ENCODE measurements at places on chromosomes 11 and 22.

- DNase-seq: no peak
These were observed 2241.0 kb upstream of the RAG2 start for GRCh38 chr11:38839071-38839470.

GRCh38 chr11:130711193-130711592 is 205.1 kb downstream of the SNX19 start:
- no peak for DNase-seq

- no peak for DNase-seq
These were observed at the start of gene TP53I11 for GRCh38 chr11:44950625-44951476. TP53I11 (minus strand) TSS chr11:44950883; CDS start chr11:44938335, 12,548 bp downstream.

DNA sequence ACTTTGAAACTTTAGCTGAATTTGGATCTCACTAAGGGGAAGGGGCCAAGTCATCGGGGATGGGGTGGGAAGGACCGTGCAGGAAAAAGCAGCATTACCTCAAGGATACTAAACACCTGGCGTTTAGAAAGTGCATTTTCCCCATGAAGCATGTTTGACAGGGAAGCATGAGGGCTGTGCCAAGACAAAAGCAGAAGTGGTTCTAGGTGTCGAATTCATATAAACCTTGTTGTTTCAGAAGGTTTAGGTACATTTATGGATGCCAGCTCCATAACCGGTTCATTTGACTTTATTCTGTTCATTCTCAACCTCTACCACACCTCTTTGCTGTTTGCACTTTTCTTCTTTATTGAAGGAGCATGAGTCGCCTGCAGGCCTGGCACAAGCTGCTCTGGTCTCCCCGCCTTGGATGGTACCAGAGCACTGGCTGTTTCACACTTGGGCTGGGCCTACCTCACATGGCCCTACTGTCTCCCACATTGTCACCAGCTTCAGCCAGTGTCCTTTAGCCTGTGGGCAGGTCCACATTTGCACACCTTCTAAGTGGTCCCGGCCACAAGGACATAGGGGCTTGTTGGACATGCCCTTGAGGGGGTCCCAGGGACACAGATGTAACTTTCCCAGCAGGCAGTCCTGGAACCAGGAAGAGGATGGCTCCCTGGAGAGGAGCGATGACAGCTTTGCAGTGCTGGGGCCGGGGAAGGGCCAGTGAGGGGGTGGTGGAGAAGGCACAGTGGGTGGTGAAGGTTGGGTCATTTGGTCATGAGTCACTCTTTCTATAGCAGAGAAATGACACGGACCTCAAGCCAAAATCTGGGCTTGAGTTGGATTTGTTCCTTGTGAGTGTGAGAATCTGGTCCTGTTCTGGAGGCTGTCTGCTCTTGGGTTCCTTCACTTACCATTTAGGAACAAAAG is 3.2 kb upstream of the ST14 start:
- DNase-seq: peak; percentile 53

- peak; percentile 18 for DNase-seq
These were observed 44.9 kb upstream of the VSTM5 start for GRCh38 chr11:93895106-93895862.

DNA sequence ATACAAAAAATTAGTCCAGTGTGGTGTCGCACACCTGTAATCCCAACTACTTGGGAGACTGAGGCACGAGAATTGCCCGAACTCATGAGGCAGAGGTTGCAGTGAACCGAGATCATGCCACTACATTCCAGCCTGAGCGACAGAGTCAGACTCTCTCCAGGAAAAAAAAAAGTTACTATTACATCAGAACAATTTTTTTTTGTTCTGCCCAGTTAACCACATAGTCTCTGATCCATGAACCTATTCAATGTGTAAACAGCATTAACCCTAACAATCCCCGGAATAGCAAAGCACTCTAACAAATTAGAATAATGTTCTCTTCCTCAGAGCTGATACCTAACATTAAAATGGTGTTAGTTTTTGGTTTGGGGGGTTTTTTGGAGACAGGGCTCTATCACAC is 4.6 kb downstream of the NARS2 start:
- DNase-seq: no peak

GRCh38 chr11:57094181-57094935 is 87.4 kb upstream of the LRRC55 start:
- DNase-seq: no peak

GRCh38 chr11:65482306-65482850 is 16.5 kb upstream of the MALAT1 start:
- no peak for DNase-seq

- no peak for DNase-seq
These were observed 103.2 kb upstream of the ANO3 start for GRCh38 chr11:26228778-26229177.

DNA sequence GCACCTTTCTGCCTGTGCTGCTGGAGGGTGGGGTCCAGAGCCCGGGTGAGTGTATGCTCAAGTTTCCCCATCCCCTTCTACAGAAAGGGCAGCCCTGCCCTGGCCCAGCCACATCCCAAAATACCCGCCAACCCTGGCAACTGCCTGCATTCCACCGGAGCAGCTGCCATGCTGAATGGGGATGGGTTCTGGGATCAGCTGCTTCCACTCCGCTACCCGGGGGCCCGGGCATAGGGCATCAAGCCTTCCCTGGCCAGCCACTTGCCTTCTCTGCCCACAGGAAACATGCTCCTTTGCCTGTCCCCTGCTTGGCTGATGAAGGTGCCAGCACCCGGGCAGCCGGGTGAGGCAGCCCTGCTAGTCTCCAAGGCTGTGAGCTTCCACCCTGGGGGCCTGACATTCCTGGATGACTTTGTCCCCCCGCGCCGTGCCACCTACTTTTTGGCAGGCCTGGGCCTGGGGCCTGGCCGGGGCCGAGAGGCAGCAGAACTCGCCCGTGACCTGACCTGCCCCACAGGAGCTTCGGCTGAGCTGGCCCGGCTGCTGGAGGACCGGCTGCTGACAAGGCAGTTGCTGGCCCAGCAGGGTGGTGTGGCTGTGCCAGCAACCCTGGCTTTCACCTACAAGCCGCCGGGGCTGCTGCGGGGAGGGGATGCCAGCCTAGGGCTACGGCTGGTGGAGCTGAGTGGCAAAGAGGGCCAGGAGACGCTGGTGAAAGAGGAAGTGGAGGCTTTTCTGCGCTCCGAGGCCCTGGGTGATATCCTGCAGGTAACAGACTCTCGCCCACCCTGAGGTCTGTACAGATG is 3.2 kb downstream of the CARNS1 start:
- peak; percentile 50 for DNase-seq

- peak; percentile 57 for DNase-seq
These were observed 43.9 kb downstream of the CCDC34 start for GRCh38 chr11:27319072-27319471.

DNA sequence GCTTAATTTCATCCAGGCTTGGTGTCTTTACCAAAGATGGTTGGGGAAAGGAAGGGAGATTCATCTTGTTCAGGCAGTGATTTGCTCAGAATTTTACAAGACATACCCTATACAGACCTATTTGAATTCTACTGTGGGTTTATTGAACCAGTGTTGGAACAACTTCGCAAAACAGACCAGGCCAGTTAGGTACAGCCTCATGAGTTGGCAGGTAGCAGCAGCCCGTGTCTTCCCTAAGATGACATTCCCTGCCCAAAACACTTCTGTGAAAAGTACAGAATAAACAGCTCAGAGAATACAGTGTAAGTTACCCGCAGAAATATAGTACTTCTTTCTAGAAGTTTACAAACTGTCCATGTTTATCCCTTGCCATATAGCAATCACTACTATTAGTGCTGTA is 102.4 kb upstream of the GAL start:
- DNase-seq: no peak

GRCh38 chr11:67056267-67057204 is at the start of gene RHOD:
RHOD (plus strand) TSS chr11:67056847; CDS start chr11:67056903, 56 bp downstream.
- peak; percentile 61 for DNase-seq

- no peak for DNase-seq
These were observed 21.2 kb upstream of the PSMA1 start for GRCh38 chr11:14541192-14541947.

DNA sequence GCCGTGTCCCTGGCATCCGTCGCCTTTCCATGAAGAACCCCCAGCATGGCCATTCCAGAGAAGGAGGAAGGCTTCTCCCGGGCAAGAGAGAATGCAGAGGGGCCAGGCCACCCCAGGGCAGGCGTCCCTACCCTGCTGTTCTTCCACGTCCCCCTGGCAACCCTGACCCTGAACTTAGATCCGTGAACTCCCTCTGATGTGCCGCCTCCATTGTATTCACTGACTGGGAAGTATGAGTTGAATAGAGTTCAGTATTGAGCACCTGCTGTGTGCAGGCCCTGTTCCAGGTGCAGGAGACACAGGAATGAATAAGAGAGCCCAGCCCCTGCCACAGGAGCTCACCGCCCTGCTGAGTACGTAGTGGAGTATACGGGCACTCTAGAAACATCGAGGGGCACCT is 29.1 kb upstream of the RELT start:
- no peak for DNase-seq

DNA sequence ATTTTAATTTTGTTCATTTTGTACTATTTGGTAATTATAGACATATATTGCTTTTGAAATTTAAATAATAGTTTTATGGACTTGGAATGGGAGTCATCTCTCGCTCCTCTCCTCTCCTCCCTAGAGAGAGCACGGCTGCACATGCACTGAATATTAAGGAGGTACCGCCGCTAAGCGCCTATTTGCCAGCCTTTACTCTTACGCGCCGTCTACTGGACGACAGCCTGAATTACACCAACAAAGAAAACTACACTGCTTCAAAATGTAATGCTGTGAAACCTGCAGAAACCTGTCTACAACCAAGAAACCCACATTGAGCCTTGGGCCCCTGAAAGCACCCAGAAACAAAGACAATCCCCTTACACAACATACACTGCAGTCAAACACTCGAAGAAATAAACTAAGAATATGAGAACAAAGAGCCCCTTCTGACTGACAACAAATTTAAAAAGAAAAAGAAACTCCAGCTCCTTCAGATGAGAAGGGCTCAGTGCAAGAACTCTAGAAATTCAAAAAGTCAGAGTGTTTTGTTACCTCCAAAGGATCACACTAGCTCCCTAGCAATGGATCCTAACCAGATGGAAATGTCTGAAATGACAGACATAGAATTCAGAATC is 737.2 kb downstream of the LRRC4C start:
- DNase-seq: peak; percentile 4

GRCh38 chr11:68741463-68741862 is 9.9 kb downstream of the TESMIN start:
- no peak for DNase-seq

DNA sequence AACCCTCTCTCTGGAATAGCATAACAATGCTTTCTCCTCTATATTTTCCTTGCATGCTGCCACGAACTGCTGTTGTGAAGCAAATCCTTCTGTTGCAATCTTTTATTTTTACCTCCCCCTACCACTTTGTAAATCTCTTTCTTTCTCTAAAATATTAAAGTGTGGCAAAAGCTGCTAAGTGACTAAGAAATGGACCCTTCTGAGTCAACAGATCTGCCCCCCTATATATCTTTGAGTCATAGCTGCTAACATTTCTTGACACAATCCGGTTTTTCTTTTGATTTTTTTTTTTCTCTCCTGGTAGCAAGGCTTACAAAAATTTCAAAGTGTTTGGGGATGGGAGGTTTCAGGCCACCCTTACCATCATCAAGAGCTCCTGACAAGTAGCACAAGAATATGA is 39.0 kb upstream of the KIRREL3 start:
- no peak for DNase-seq

GRCh38 chr11:75715688-75716087 is 1.9 kb upstream of the MOGAT2 start:
- no peak for DNase-seq

DNA sequence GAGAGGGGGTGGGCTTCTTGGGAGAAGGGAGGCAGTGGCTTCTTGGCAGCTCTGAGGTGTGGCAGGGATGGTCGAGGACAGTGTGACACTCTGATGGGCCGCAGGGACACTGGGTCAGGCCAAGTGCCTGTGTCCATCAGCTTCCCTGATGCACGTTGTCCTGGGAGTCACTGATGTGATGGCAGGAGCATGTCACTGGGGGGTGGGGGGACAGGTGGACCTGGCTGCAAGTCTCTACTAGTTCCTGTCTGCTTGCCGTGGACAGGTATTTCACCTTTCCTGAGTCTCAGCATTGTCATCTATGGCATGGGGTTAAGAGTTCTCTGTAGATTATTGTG is 592.9 kb downstream of the TBC1D22A start:
- no peak for DNase-seq

GRCh38 chr11:102799681-102800340 is 1.9 kb upstream of the MMP1 start:
- DNase-seq: no peak

DNA sequence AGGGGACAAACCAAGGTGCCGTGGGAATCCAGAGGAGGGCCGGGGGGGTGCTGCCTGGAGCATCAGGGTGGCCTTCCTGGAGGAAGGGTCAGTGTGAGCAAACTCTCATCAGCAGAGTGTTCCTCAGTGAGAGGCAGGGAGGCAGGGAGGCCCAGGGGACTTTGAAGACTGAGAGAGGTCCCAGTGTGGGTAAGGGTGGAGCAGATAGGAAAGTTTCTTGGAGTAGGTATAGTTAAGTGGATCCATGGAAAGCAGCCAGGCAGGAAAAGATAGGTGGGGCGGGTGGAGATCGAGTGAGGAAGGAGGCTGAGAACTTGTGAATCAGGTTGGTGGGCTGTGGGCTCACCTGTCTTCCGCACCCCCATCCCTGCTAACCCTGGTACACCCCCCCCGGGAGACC is 9.3 kb downstream of the UPK3A start:
- no peak for DNase-seq

DNA sequence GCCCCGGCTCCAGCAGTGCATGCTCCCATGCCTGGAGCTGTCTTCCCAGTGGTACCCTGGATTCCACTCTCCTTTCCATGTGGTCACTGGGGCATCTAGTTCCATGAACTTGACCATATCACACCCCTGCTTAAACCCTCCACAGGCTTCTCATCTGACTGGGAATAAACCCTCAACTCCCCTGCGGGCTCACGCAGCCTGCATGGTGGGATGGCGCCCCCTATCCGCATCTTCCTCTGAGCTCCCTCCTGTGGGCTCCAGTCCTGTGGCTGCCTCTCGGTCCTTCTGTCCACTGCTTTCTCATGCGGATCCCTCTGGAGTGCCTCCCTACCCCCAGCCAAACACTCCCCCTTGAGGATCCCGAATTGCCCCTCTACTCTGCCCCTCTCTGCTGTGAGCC is 41.4 kb upstream of the TTLL12 start:
- DNase-seq: no peak

DNA sequence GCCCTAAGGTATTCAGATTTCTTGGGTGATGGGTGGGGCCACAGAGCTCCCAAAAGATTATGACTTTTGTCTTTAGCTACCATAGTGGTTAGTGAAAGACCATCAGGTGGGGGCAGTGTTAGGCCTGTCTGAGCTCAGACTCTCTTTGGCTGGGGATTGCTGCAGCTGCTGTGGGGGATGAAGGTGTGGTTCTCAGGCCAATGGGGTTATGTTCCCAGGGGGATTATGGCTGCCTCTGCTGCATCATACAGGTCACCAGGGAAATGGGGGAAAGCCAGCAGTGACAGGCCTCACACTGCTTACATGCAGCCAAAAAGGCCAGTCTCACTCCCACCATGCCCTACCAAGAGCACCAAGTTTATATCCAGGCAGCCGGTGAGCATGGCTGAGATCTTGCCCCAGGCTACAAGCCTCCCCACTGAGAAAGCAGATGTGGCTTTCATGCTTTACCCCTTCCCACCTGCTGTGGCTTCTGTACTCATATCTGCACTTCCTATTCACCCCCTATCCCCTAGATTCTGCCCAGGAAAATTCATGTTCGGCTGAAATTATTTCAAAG is 24.8 kb downstream of the CNTF start:
- DNase-seq: no peak

GRCh38 chr11:73210916-73211667 is 7.0 kb upstream of the P2RY2 start:
- DNase-seq: no peak

- peak; percentile 76 for DNase-seq
These were observed 9.9 kb upstream of the MYEOV start for GRCh38 chr11:69284081-69284511.

Data from PC-9 (cell line).